Osteocyte (in vitro differentiated cells): ENCODE measurements at places on chromosomes 2 and 18.

DNA sequence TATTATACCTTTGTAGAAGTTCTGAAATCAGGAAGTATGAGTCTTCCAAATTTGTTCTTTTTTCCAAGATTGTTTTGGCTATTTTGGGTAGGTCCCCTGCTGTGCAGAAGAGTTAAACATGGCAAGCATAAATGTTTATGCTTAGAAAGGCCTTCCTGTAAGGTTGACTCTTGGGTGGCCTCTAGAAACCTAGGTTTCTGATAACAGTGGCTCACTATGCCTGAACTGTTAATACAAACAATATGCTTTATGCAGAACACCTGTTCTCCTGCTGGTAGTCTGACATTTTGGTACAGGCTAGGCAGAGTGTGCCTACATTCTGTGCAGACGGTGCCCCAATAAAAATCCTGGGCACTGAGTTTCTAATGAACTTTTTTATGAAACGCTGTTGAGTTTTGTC lies 10.1 kb downstream of the PTPN18 start:
- no peak for DNase-seq

DNA sequence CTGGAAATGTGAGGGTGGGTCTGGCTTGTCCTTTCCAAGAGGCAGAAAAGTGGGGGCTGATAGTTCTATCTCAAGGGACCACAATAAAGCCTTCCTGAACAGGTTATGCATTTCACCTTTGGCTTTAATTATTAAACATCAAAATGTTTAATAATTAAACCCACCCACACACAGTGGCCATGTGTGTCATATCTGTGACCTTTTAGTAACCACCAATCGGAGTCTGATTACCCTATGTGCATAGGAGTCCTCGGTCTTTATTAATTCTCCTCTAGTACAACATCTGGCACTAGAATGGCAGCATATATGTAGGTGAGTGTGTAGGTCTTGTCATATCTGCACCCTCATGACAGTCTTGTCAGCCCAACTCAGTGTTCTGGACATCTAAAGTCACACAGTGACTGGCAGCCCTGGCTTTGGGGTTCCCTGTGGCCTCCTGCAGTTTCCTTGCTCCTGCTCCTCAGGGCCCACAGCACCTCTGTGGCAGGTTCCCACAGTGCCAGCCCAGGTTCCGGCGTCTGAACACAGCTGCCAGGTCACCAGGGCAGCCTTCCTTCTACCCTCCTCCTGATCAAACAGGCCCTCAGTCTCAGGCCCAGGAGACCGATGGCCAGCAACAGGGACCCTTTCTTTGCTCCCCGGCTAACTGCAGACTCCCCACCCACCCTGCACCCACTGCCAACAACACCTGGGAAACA lies 100.9 kb downstream of the MTCL1 start:
- DNase-seq = no peak

GRCh38 chr2:158735822-158736580 lies 59.1 kb upstream of the DAPL1 start:
- no peak for DNase-seq

DNA sequence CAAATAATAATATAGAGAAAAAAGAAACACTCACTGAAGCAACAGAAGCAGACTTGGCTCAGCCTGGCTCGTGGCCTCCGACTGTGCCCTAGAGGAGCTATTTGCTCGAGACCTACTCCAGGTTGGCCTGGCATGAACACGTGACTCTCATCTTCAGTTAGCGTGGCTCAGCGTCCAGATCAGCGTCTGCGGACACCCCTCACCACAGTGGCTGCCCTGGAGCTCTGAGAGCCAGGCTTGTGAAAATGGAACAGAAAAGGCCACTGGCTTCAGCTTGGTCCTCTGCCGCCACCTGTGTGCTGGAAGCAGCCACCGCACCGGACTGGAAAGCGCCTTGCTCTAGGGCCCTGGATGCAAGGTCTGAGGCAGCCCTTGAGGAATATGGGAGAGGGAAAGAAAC lies 1184.0 kb upstream of the GYPC start:
- DNase-seq = no peak

GRCh38 chr2:72900191-72900825 lies 13.1 kb downstream of the SPR start:
- peak; percentile 71 for DNase-seq

GRCh38 chr2:19349911-19350677 lies 8.3 kb downstream of the OSR1 start:
- peak; percentile 85 for DNase-seq

- DNase-seq = no peak
Measured at GRCh38 chr2:188326669-188327301, 35.1 kb downstream of the GULP1 start.

- DNase-seq = no peak
Measured at GRCh38 chr2:65789923-65790675, 357.7 kb upstream of the SPRED2 start.

DNA sequence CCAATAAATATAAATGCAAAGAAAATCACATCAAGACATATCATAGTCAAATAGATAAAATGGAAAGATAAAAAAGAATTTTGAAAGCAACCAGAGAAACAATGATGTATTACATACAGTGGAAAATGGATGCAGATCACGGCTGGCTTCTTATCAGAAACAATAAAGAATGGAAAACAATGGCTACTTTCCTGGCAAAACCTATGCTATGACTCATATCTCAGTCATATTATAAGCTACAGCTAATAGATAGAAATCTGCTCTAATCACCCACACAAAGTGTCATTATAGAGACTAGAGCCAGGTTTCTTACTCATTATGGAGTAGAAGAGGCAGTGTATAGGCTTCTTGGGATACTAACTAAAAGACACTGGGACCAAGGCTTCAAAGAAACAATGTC lies 93.5 kb upstream of the TACR1 start:
- DNase-seq = no peak

DNA sequence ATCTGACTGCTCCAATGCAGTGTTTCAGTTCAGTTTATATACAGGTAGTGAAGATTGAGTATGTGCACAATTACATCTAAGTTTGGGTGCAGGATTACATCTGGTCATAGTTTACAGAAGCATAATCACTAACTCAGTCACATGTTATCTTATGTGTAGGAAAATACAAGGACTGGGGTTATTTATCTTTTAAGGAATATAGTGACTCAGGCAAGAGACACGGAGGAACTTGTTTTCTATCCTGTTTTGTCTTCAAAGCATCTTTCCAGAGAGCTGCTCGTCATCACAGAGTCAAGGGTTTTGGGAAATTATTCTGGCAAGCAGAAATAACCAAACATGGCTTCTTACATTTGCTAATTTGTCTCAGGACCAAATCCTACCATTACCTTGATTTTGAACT lies 1371.5 kb upstream of the TMEFF2 start:
- DNase-seq = no peak

GRCh38 chr2:33426666-33427231 lies 49.7 kb upstream of the RASGRP3 start:
- no peak for DNase-seq

- DNase-seq = no peak
Measured at GRCh38 chr18:12410081-12410481, 2.4 kb downstream of the PRELID3A start.

DNA sequence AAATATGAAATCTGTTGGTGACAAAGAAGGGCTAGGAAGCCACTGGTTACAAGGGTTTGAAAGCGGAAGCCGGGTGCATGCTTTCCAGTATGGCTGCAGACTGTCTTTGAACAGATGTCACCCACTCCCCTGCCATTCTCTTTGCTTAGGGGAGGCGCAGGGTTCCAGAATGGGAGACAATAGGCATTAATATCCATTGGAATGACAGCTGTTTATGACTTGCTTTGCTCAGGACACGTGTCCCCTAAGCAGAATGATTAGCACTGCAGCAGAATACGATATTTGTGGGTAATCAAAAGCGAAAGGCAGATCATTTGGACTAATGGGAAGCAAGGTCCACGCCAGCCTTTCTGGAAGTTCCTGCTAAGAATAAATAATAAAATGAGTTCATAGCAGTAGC lies 25.8 kb upstream of the NRP2 start:
- no peak for DNase-seq

DNA sequence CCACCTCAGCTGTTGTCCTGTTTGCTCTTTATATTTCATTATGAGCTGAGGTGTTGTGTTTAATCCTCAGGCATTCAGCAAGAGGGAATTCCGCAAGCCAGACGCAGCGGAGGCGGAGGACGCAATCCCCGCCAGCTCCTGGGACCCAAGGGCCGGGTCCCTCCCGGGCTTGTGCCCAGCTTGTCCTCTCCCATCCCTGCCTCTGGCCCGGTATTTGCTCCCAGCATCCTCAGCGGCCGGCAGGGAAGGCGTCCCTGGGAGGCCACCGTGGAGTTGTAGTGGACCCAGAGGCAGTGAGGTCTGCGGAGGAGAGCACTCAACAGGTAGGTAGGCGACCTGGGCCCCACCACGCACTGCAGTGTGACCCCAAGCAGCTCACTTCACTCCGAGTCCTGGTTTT lies 42.5 kb upstream of the FOSL2 start:
- DNase-seq = no peak

DNA sequence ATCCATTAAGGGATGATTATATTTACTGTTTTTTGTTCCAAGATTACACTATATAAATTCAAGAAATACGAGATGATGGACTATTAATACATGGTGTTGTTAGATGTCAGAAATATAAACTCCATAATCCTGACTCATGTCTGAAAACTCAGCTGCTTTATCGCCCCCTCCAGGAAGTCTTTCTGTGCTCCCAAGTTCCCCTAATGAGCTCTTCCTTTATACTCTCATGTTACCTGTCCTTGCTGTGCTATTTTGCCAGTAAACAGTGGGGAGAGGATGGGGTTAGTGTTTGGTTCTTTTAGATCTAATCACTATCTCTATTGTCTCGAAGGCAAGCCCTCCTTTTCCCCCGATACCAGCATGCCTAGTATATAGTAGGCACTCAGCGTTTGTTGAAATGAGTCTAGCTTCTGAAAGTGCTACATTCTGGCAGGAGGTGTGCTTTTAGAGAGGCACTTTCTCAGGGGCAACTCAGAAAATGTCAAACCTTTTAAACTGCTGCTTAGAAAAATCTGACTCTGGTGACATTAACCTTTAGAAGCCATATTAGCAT lies 21.4 kb upstream of the BARD1 start:
- DNase-seq = no peak

DNA sequence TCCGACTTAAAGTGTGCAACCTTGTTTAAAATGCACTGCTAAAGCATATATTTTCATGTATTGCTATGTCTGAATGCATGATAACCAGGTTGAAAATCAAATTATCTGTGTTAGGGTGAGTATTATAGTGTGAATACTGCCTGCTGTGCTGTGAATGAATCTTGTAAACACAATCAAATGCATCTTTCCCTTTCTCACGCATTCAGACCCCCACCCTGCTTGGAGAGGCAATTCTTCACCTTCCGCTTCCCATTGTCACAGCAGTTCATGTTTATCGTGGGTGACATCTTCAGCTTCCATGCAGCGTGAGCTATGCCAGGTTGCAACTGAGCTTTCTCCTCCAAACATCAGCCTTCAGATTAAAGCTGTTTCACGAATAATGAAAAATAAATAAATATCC lies 418.0 kb downstream of the MEIS1 start:
- no peak for DNase-seq

DNA sequence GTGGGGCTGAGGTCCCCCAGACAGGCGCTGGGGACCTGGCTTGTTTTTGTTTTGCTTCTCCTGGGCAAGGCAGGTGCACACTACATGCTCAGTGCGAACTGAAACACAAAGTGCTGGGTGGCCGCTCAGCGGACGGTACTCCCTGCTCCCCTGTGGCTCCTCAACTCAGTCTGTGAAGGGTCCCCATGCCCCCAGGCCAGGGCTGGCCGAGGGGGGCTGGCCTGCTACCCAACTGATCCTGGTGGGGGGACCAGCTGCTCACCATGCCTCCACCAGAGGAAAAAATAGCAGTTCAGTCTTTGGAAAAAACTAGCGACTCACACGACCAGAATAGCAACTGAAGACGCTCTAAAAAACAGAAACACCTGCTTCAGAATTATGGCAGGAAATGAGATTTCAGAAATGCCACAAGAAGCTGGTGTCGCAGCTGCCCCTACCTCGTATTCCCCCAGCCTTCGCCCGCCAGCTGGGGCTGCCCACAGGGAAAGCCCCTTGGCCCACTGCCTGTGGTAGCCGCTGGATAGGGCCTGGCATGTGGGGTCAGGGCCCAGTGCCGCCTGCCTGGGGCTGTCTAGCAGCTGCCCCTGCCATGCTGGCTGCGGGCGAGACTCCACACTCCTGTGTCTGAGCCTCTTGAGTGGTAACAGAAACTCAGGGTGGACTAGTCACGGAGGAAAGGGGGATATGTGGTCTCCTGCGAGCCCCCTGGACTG lies 43.7 kb downstream of the MEX3C start:
- DNase-seq = no peak

DNA sequence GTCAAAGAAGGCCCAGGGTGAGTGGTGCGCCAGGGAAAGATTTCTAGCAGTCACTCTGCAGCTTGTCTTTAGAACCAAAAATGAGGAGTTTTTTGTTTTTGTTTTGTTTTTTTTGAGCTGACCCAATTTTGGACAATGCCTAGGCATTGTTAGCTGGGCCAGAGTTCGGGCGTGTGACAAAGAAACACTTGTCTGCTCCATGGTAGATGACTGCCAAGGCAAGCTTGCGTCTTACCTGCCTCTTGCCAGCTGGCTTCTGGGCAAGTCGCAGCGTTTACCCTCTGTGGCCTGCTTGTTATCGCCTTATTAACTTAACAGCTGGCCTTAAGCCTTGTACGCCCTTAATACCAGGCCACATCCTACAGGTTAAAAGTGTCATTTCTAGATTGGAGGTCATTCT lies 114.3 kb downstream of the GALNT1 start:
- DNase-seq = no peak

GRCh38 chr2:77488141-77488540 lies 34.0 kb downstream of the LRRTM4 start:
- no peak for DNase-seq

- DNase-seq = no peak
Measured at GRCh38 chr2:74979844-74980243, 21.4 kb downstream of the POLE4 start.

DNA sequence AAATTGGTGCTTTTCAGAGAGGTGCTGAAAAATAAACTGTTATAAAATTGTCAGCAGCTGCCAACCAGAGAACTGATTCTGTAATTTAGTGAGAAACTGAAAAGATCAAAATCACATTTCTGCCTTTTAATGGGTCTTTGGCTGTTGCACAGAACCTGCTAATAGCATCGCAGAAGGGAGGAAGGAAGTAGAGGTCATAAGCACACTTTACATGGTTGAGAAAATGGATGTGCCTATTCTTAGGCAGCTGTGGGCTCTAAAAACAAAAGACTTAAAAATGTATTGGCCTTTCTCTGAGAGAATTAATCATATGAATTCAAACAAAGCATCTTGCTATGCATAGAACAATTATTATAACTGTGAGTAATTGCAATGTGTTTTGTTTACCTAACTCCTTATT lies 1186.9 kb downstream of the DSC3 start:
- no peak for DNase-seq
